Common myeloid progenitor, CD34-positive (primary cell): ENCODE measurements at places on chromosomes 2 and 18.

GRCh38 chr2:237201461-237202287, 116.0 kb downstream of the COPS8 start:
- no peak for DNase-seq

DNA sequence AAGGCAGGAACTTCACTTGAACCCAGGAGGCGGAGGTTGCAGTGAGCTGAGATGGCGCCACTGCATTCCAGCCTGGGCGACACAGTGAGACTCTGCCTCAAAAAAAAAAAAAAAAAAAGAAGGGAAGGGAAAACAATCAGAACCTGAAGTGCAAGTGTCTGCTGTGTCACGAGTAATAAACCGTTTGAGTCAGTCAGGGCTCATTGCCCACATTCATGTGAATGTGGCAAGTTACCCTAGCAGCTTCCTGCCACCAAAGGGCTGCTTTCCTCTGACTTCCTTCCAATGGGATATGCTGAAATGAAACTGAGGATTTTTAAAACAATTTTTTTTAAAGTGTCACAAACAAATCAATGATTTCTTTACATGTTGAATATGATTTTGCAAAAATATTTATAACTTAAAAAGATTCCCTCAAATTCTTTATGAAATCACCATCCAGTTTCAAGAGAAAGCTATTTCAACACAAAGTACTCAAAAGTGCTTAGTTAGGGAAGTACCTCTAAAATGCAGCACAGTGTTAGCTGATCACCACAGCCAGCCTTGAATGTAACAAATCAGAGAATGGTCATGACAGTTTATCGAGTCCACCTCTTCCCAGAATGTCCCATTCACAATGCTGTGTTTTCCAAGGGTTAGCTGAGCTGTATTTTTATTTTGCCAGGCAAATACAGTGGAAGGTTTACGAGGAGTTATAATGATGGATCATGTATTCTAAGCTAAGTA, 36.4 kb downstream of the WDSUB1 start:
- DNase-seq: peak; percentile 91

GRCh38 chr2:193124815-193125214, 930.1 kb upstream of the TMEFF2 start:
- no peak for DNase-seq

DNA sequence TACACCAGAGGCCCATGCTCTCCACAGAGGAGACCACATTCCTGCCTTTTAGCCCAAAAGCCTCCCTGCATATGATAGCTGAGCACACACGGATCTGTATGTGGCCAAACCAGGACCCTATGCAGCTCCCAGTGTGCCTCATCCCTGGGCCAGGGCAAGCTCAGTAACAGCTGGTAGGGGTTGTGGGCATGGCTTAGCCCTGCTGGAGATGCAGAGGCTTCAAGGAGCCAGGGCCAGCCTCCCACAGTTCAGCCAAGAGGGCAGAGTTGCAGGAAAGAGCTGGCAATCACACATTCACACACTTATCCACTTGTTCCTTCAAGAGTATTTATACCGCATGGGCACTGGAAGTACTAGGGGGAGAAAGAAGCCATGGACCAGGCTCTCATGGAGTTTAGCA, 1.6 kb upstream of the LIMS2 start:
- DNase-seq: no peak

DNA sequence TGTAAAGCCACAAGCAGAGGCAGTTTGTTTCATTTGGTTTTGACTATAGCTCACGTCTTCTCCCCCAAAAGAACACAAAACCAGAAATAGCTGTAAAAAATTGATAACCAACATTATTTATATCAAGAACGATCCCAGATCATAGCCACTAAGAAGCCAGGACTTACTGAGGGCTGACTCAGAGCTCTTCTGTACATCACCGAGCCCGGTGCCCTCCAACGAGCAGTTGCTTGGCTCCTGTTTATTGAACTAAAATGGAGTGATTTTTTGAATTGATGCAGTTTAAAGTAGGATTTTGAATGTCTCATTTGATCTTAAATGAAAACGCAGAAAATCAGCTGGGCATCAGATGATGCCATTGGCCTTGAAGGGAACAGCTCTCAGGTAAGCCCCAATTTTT, 343.3 kb downstream of the INSIG2 start:
- no peak for DNase-seq

GRCh38 chr2:35347561-35347960, 1008.0 kb upstream of the CRIM1 start:
- DNase-seq: no peak

GRCh38 chr2:118431997-118432396, 343.7 kb downstream of the INSIG2 start:
- no peak for DNase-seq

DNA sequence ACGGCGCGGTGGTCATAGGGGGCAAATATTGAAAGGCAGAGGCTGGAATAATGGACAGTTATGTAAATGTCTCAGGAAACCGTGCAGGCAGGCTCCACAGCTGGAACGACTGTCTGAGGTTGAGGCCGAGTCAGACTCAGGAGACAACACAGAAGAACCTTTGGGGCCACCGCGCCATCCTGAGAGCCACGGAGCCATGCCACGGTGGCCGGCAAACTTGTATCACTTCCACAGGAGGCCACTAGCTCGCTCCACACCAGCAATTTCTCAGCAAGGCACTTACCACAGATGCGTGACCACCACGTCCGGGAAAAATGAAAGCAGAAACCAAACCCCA, 156.7 kb upstream of the SALL3 start:
- no peak for DNase-seq

DNA sequence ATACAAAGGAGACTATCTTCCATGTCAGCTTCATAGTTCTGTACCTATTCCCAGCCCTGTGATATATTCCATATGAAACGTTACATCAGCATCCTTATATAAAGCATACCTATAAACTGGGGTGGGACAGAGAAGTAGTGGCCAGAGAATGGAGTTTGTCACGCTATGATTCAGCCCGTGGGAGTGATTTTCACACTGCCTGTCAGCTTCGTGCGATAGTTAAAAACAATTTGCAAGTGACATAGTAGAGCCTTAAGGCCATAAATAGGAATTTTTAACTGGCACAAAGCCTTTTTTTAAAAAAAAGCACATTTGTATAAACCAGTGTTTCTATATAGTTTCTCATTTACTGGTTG, 30.2 kb downstream of the PKP4 start:
- DNase-seq: no peak

GRCh38 chr2:53770264-53770663, 2.7 kb downstream of the CHAC2 start:
- peak; percentile 63 for DNase-seq

- DNase-seq: no peak
Measured at GRCh38 chr2:41894563-41895333, 153.1 kb upstream of the PKDCC start.

DNA sequence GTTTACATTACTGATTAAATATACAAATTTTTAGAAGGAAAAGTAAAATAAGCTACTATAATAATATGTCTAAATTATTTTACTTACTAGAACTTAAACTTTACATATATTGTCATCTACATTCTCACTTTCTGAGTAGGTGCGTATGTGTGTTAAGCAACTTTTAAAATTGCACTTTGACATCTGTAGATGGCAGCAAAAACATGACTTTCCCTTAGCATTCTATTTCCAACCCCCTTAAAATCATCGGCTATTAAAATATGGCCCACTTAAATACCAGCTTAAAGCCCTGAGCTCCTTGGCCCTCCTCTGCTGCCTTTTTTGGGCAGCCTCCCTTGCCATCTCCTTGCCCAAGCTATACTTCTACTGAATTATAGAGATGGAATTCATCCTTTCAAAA, 78.0 kb downstream of the UPP2 start:
- peak; percentile 54 for DNase-seq

DNA sequence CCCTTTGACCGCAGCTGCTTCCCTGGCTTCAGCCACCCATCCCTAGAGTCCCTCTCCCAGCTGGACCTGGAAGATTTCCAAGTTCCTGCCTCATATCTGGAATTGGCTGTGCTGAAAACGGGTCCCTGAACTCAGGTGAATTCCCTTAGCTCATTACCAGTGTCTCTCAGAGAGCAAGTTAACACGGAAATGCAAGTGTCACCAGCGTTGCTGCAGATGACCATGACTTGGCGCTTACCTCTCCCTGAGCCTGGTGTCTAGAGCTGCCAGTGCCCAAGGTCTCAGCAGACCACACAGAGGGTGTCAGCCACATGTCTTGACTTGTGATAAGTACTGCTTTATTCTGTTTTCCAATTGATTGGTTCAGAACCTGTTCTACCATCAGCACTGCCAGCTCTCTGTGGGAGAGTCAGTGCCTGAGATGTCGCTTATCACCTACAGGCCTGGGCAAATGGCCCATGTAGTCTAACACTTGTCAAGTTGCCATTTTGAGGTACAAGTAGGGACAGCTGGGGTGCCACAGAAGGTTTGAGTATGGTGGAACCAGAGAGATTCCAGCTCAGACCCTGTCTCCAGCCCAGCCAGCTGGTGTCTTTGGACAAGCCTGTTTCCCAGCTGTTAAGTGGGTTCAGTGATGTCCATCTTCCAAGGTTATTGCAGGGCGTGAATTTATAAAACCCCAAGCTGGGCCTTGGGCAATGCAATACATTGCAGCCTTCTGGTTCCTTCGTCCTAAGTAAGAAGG, 48.7 kb downstream of the LYPD1 start:
- DNase-seq: no peak

GRCh38 chr2:105749583-105750400, 5.1 kb downstream of the NCK2 start:
- no peak for DNase-seq

- DNase-seq: no peak
Measured at GRCh38 chr2:33442528-33443079, 33.8 kb upstream of the RASGRP3 start.

DNA sequence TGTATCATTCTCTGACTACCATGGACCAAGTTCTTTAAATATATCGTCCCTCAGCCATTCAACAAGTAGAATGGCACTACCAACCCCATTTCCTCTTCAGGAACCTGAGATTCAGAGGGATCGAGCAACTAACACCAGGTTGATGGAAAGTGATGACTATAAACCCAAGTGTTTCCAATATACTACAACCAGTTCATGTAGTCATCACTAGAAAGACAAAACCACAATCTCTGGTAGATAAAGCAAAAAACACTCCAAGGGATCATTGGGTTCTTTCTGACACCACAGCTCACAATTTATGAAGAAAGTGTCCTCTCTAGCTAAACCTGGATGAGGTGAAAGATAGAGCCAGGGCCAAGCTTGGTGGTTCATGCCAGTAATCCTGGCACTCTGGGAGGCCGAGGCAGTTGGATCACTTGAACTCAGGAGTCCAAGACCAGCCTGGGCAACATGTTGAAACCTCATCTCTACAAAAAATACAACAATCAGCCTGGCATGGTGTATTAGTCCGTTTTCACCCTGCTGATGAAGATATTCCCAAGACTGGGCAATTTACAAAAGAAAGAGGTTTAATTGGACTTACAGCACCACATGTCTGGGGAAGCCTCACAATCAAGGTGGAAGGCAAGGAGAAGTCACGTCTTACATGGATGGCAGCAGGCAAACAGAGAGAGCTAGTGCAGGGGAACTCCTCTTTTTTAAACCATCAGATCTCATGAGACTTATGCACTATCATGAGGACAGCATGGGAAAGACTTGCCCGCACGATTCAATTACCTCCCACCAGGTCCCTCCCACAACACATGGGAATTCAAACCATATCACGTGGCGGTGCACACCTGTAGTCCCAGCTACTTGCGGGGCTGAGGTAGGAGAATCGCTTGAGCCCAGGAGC, 2.2 kb downstream of the CD226 start:
- no peak for DNase-seq

GRCh38 chr2:237290261-237290660, 123.7 kb downstream of the COL6A3 start:
- DNase-seq: peak; percentile 10

GRCh38 chr2:174169372-174169771, 79.0 kb downstream of the OLA1 start:
- peak; percentile 39 for DNase-seq

- DNase-seq: no peak
Measured at GRCh38 chr2:238729261-238729935, 118.5 kb upstream of the TWIST2 start.

DNA sequence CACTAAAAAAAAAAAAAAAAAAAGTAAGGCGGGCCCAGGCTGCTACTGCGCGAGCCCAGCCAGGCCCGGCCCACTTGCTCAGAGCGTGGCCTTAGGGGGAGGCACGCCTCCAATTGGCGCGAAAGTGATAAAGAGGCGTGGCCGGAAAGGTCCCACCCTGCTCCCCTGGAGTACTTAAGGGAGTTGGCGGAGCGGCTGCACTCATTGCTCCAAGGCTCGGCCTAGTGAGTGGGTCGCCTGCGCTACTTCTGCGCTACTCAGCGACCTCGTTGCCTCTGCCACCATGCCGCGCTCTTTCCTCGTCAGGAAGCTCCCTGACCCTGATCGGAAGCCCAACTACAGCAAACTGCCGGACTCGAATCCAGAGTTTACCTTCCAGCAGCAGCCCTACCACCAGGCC, 36.9 kb downstream of the UNC80 start:
- DNase-seq: no peak

GRCh38 chr18:22739061-22739642, 194.0 kb upstream of the RBBP8 start:
- DNase-seq: no peak

- DNase-seq: no peak
Measured at GRCh38 chr2:229539628-229540027, 174.7 kb downstream of the DNER start.

DNA sequence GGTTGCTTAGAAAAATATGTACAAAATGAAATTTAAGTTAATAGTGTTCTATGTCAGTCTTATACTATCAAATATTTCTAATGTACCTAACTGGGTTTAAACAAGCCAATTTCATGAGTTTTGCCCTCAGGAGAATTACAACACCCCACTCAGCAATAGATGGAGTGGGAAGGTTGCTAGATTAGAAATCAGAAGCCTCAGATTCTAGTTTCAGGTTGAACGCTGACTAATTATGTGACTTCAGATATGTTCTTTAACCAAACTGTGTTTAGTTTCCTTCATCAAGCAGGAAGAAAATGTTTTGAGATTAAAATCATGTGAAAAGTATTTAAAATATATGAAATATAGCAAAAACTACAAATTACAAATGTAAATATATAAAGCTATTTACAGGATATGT, 133.8 kb upstream of the KCNH7 start:
- DNase-seq: no peak

- no peak for DNase-seq
Measured at GRCh38 chr2:71824436-71824835, 323.2 kb downstream of the CYP26B1 start.

GRCh38 chr2:164371916-164372315, 249.4 kb downstream of the GRB14 start:
- DNase-seq: no peak

- no peak for DNase-seq
Measured at GRCh38 chr2:109371481-109372170, 242.1 kb downstream of the SEPTIN10 start.

- peak; percentile 54 for DNase-seq
Measured at GRCh38 chr2:5365871-5366461, 326.2 kb upstream of the SOX11 start.

- no peak for DNase-seq
Measured at GRCh38 chr2:177117755-177118154, 94.8 kb upstream of the HNRNPA3 start.

DNA sequence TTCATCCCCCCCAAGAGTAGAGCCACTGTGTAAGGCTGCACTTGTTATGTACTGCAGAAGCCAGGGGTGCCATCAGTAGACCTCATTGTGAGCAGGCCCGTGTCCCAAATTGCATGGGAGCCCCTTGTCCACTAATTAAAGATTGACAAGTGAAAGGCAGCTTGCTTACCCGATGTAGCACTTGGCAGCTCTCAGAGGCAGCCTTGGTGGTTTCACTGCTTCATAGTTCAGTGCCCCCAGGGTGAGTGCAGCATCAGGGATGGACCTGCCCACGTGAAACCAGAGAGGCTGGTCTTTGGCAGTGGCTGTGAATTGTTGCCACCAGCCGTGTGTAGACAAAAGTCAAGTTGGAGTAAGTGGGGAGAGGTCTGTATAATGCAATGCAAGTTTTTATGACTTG, 13.3 kb downstream of the TUBB6 start:
- no peak for DNase-seq

GRCh38 chr2:14082640-14083039, 549.9 kb upstream of the LRATD1 start:
- DNase-seq: no peak
